Psoas muscle (tissue), 8 donors: ENCODE measurements at places on chromosomes 1 and 21. TPM values are rescaled to one million over a fixed set of nuclear protein-coding genes. Genes with fewer than 3 reads are reported as not detected.

Gene EPHA2
- 7.0 TPM for total RNA-seq

Gene DCDC2B
- total RNA-seq, result not detected

GRCh38 chr1:179441501-179441900 lies 75.7 kb downstream of the AXDND1 start:
- H3K36me3 ChIP-seq, result no peaks in the 10 kb centered on the region
- no peak overlapping the region for H3K27ac ChIP-seq
- DNase-seq, result no peak
- no peak overlapping the region for H3K4me3 ChIP-seq

- no peaks in the 10 kb centered on the region for H3K4me1 ChIP-seq
- no peaks in the 10 kb centered on the region for H3K27me3 ChIP-seq
- no peak overlapping the region for H3K4me3 ChIP-seq
- no peak overlapping the region for H3K27ac ChIP-seq
- H3K36me3 ChIP-seq, result no peaks in the 10 kb centered on the region
Measured at GRCh38 chr1:106952776-106953175, 103.7 kb upstream of the PRMT6 start.

DNA sequence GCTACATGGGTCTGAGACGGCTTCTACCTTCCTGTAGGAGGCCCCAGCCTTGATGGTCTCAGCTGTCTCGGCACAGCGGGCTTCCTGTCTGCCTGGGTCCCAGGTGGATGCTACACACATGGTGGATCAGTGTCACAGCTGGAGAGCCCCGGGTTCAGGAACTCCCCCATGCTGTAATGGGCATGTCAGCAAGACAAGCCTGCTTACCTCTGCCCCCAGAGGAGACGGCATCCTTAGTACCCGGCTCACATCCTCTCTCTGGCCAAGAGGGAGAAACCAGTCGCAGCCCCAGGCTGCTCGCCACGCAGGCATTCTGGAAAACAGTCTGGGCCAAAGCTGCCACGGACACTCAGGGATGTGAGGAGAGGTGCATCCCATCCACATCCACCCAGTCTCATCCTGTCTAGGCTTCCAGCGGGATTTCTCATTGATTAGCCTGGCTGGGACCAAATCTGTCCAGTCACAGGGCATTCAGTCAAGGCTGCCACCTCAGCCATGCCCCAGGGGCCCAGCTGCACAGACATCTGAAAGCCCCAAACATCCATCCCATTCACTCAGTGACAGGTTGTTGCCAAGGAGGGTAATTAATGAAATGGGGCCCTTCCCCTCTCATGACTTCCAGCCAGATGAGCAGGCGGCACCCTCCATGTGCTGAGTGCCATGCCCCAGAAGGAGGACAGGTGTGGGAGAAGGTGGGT lies 10.5 kb downstream of the SNAP47 start:
- no peaks in the 10 kb centered on the region for H3K27me3 ChIP-seq
- H3K27ac ChIP-seq, result no peak overlapping the region
- peaks cover 20% of the 10 kb centered on the region for H3K4me1 ChIP-seq
- peaks cover 18% of the 10 kb centered on the region for H3K36me3 ChIP-seq
- H3K4me3 ChIP-seq, result no peak overlapping the region

DNA sequence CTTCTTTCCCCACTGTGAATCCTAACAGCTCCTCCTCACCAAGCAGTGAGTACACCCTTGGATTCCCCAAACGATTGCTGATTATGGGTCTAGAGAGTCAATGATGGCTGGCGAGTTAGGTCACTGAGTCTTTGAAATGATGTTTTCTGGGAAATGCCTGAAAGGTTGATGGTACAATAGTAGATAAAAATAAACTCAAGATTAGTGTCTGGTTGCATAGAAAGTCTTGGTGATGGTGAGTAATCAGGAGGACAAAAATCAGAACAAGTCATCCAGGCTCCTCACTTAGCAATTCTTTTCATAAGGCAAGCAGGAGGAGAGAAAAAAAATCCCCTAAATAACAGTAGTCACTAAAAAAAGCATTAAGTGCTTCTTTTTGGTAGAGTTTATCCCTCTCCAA lies 22.6 kb downstream of the HLX start:
- no peaks in the 10 kb centered on the region for H3K36me3 ChIP-seq
- no peak overlapping the region for H3K27ac ChIP-seq
- no peak for DNase-seq
- no peaks in the 10 kb centered on the region for H3K27me3 ChIP-seq
- no peak overlapping the region for H3K4me3 ChIP-seq
- no peaks in the 10 kb centered on the region for H3K4me1 ChIP-seq
